ENCODE measurements at places on chromosomes 2 and 18. TPM values are rescaled to one million over a fixed set of nuclear protein-coding genes. Genes with fewer than 3 reads are reported as not detected.

The RMND5A gene
- total RNA-seq, result 62.7 TPM

The CCDC150 gene
- total RNA-seq, result 28.7 TPM

DNA sequence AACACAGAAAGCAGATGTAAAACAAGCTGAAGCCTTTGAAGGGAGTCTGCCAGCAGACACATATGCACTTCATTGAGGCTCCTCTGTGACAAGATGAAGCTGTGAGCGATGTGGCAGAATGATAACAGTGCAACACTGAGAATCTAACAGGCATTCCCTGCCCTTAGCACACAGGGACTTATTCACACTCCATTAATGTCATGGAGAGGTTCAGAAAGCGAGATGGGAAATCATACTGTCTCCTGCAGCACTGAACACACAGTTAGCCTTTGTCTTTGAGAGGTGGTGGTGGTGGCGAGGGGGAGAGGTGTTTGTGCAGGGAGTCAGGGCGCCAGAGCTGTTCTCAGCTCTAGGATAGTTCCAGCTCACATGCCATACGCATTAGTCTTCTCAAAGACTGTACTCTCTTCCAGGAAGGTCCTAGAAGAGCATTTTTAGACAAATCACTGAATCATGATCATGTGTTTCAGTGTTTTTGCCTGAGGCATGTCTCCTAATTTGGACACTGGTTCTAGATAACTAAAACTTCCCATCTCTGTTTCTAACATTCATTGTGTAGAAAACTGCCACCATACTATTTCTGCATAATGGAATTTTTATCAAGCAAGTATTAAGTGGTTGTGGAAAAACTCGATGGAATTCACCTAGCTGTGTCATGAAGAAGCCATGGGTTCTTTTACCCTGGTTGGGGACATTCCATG lies 93.5 kb upstream of the ITGB6 start:
- DNase-seq, result no peak

The SMYD1 gene
- not detected for total RNA-seq

GRCh38 chr18:79962311-79962710 lies 2.1 kb upstream of the HSBP1L1 start:
- no peak for DNase-seq

DNA sequence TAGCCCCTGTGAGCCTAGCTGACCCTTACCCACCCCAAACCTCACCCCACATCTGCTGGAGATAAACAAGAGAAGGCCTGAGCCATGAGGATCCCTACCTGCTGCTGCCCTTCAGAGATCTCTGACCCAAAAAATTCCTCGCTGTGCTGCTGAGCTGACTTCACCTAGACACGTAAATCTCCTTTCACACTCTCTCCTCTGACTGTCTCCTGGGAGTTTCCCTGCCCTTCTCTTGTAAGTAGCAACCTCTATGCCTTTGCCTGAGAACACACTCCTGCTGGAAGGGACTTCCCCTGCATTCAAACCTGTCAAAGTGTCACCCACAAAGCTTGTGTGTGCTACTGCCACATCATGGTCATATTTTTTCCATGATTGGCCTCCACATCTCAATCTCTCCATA lies 134.2 kb upstream of the NOL4 start:
- DNase-seq, result no peak

The CPLX4 gene
- not detected for total RNA-seq

GRCh38 chr2:196586511-196586991 lies 53.0 kb upstream of the CCDC150 start:
- DNase-seq, result no peak

The VWA3B gene
- total RNA-seq, result not detected

The REG1B gene
- total RNA-seq, result not detected

The ASB18 gene
- total RNA-seq, result not detected
